ENCODE measurements at places on chromosomes 12 and 14.
A peak's percentile ranks its signal among the peaks of the same experiment; 100 is the strongest.

DNA sequence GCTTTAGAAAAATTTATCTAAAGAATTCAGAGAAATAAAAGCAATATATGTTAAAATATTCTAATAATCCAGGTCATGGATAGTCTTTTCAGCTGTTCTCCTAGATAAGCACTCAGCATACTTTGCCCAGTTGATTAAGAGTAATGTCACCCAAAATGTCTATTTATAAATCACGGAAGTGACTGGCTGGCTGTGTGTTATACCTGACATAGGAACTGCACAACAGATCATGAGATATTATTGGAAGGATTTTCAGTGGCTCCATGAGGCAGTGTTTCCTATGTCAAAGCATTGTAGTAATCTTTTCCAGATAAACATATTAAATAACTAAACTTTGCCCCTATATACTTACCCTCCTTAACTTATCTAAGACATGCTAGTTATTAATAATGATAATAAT is 128.8 kb downstream of the ITPR2 start:
- DNase-seq = no peak

- no peak for DNase-seq
Measured at GRCh38 chr14:67192366-67192765, 3.1 kb downstream of the GARIN2 start.

- peak; percentile 14 for DNase-seq
Measured at GRCh38 chr14:104784846-104785707, 10.5 kb downstream of the AKT1 start.

DNA sequence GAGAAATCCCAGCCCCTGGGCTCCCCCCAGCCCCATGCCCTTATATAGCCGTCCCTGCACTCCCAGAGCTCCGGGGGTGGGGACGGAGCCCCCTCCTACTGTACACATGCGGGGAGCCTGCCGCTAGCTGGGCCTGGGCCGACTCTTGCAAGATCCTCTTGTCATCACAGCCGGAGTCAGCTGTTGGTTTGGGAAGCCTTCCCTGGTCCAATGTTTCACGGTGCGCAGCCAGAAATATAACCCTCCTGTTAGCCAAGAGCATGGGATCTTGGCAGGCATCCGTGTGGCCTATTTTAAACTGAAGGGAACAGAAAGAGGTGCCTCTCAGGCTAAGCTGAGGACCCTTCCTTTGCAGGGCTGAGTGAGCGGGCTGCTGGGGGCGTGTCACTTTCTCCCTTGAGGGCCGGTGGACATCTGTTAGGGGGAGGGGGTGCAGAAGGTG is 175.3 kb downstream of the TSPAN9 start:
- no peak for DNase-seq

DNA sequence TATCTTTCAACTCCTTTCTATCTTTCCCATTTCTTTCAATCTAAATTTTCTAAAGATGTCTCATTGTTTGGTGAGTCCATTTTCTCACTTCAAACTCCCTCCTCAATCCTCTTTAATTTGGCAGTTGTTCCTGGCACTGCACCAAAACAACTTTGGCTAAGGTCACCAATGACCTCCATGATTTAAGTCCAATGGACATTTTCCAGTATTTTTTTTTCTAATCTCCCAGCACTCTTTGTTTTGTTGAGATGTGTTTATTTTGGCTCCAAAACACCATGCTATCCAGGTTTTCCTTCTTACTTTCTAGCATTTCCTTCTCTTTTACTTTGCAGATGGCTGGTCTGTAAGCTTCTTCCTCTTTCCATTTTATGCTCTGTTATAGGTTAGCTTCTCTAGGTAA is 42.5 kb upstream of the OTOGL start:
- DNase-seq = no peak

- DNase-seq = no peak
Measured at GRCh38 chr12:120841525-120841924, 62.6 kb downstream of the SPPL3 start.

- no peak for DNase-seq
Measured at GRCh38 chr14:75489480-75489837, 32.8 kb upstream of the BATF start.

DNA sequence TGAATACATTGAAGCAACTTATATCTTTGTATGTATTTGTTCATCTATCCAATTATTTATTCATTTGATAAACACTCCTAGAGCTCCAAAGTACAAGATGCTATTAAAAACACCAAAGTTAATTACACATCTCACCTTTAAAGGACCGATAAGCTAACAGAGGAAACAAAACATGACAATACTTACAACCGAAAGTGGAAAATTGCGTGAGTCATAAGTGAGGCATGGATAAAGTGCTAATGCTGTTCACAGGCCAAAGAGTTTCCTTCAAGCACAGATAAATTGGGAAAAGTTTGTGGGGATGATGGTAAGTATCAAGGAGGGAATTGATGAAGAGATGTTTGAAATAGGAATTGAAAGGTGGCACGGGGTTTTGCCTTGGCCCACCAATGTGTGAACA is 172.8 kb upstream of the KITLG start:
- DNase-seq = no peak

- no peak for DNase-seq
Measured at GRCh38 chr12:42575717-42576116, 13.8 kb downstream of the PRICKLE1 start.

- DNase-seq = no peak
Measured at GRCh38 chr12:54385251-54385914, 850 bp upstream of the ZNF385A start.

- DNase-seq = no peak
Measured at GRCh38 chr12:51593539-51593938, 2.5 kb downstream of the SCN8A start.

GRCh38 chr14:56102941-56103340 is 15.3 kb upstream of the PELI2 start:
- no peak for DNase-seq

DNA sequence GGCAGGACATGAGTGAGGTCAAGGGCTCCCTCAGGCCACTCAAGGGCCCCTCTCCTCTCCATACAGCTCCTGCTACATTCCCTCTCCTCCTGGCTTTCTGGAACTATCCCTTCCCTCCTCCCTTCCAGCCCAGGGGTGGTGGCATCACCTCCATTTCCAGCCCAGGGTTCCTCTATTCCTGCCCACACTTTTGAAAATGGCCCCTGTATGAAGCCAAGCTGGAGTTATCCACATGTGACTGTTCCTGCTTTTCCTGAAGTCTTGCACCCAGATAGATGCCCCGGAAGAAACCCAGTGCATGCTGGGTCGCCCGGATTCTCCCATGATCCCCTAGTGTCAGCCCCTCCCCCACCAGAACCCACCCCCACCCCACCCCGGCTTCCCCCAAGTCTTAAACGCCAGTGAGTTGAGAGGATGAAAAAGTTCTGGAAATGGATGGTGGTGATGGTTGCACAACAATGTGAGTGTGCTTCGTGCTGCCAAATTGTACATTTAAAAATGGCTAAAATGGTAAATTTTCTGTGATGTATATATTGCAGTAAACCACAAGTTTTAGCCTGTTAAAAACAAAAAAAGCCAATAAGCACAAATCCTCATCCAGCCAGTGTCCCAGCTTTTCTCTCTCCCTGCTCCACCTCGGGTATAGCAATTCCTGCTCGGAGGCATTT is 136.9 kb downstream of the SCARB1 start:
- no peak for DNase-seq

GRCh38 chr12:59636945-59637691 is 41.3 kb downstream of the SLC16A7 start:
- no peak for DNase-seq

DNA sequence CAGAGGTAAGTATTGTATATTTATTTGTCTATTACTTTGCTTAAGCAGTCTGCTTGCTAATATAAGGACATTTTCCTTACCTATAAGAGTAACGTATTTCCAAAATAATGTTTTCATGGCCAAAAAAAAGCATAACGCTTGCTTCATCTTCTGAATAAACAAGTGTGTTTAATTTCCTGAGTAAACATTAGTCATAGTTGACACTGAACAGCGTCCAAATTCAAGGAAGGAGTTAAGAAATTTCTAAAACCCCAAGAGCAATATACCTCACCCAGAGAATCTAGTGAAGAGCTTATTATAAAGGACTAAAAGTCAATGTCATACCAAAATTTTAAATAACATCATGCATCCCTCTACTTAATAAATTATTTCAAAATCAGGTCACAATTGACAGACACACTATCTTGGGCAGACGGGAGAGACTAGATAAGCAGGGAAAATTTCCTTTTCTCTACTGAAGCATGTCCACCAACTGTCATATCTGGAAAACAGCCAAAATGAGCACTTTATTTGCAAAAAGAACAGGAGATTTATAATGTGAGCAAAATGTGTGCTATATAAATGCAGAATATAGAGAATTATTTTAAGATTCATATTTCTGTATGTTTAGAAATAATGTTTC is 25.1 kb downstream of the ANKS1B start:
- DNase-seq = no peak

- DNase-seq = no peak
Measured at GRCh38 chr14:96225745-96226151, 21.1 kb downstream of the BDKRB2 start.

GRCh38 chr12:118119449-118119879 is 15.7 kb upstream of the VSIG10 start:
- DNase-seq = no peak

GRCh38 chr14:100291305-100292075 is 14.8 kb downstream of the SLC25A29 start:
- no peak for DNase-seq
